ENCODE measurements at places on chromosomes 12 and 14. TPM values are rescaled to one million over a fixed set of nuclear protein-coding genes. Genes with fewer than 3 reads are reported as not detected.
A peak's percentile ranks its signal among the peaks of the same experiment; 100 is the strongest.

- DNase-seq, result no peak
Observed at GRCh38 chr12:15839041-15839440, 43.1 kb upstream of the STRAP start.

DNA sequence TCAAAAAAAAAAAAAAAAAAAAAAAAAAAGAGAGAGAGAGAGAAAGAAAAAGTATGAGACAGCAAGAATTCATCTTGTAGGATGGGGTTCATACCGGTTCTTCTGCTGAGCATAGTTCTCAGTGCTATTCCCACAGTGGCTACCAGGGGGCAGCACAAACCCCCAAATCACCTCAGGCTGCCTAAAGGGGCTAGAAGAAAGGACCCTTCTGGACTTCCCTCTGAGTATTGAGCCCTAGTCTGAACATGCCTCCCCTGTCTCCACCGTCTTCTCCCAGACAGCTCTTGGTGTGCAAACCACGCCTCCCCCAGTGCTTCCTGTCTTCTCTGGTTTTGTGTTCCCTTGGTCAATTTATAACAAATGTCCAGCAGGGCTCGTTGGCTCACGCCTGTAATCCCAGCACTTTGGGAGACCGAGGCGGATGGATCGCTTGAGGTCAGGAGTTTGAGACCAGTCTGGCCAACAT, 31.3 kb upstream of the SMUG1 start:
- peak; percentile 75 for DNase-seq

DNA sequence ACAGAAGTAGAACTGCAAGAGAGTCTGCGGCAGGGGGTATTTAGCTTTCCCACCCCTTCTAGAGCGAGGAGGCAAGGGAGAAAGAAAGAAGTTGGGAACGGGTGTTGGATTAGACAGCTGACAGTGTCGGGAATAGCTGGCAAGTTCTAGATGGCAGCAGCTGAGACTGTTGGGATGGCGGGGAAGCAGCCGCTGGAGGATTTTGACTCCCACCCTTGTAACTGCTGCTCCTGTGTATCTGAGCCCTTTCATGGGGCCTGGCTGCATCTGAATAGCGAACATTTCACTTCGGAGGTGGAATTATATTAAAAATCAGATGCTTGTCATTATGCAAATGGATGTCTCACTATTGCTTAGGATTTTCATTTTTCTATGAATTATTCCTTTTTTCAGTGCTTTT, 104.6 kb downstream of the AACS start:
- DNase-seq, result no peak

- no peak for DNase-seq
Observed at GRCh38 chr12:24415934-24416333, 466.5 kb upstream of the SOX5 start.

GRCh38 chr12:86950043-86950442, 693.9 kb upstream of the MGAT4C start:
- no peak for DNase-seq

DNA sequence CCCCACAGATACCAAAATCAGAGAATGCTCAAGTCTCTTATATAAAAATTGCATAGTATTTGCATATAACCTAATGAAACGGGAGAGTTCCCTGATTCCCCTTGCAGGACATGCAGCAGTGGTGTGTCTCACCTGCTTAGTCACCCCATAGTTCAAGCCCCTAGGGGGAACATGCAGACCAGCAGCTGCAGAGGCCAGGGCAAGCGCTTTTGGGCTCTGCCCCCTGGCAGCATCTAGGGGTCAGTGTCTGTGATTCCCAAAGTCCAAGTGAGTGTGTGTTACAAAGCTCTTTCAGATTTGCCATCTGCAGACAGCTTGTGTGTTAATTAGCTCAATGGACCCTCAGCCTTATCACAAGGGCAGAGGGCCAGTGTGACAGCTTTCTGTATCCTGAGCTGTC, 110.1 kb downstream of the DNAI7 start:
- no peak for DNase-seq

- DNase-seq, result peak; percentile 47
Observed at GRCh38 chr12:64669270-64669842, 59.1 kb downstream of the RASSF3 start.

DNA sequence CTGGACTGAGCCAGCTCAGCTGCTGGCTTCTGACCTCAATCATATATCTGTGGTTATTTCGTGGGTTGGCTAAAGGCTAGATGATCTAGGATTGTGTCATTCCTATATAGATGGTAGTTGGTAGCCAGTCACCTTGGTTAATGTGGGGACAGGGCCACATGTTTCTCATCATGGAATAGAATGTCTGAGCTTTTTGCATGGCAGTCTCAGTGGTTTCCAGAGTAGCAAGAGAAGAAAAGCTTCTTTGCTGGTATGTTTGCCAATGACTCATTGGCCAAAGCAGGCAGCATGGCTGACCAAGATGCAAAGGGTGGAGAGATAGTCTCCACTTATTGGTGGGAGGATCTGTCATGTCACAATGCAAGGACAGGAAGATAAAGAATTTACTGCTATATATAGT, 746.4 kb upstream of the FLRT2 start:
- no peak for DNase-seq

GRCh38 chr12:1826867-1827705, 6.7 kb downstream of the LRTM2 start:
- DNase-seq, result no peak

DNA sequence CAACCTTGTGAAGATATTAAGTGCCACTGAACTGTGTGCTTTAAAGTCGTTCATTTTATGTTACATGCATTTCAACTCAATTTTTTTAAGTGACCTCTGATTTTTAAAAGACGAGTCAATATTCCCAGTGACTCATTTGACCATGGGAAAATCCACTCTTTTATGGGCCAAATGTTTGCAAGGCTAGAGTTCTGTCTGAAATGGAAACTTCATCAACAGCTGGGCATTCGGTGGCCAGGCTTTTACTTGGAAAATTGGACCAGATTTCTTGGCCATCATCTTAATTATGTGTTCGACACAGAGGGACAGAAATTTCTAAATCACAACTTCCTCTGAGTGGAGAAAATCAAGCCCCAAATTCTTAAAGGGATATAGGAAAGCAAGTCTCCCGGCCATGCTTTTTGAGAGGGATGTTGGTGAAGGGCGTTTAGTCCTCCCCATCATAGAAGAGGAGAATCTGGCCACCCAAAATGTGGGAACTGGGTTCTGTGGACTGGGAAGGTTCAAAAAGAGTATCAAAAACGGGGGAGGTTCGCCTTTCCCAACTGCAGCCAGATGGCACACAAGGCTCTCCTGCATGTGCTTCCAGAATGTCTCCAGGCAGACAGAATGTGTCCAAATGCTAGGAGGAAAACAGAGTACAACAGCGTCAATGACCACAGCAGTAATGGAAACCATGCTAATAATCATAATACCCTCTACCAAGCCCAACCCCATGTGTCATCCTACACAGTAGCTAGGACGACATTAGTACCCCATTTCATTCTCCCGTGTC, 40.9 kb upstream of the FZD10 start:
- DNase-seq, result no peak

SLC38A4 gene
- polyA plus RNA-seq, result 89.3 TPM

SLC39A5 gene
- polyA plus RNA-seq, result 0.12 TPM

KRT2 gene
- not detected for polyA plus RNA-seq

SELPLG gene
- 2.8 TPM for polyA plus RNA-seq

Data from SK-N-SH (cell line).